ENCODE measurements at places on chromosomes 11 and 22.

DNA sequence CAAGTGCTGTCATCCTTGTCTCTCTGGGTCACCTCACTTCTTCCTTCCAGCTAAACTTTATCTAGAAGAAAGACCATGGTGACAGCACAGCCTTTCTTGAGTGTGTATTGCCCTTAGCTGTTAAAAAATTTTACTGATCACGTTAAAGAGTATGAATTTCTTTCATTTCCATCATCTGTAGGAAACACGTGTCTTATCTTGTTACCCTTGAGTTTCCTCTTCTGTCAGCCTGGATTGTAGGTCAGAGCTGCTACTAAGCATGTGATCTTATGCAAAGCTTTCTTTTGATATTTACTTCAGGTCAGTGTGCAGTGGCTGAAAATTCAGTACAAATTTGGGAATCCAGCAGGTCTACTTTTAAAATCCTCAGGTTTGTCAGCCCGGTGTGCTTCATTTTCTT is 512.2 kb upstream of the ARHGAP42 start:
- DNase-seq, result no peak

- DNase-seq, result no peak
Measured at GRCh38 chr11:108562746-108563581, 30.6 kb downstream of the EXPH5 start.

- DNase-seq, result peak; percentile 25
Measured at GRCh38 chr11:65047581-65048422, 6.8 kb downstream of the SAC3D1 start.

DNA sequence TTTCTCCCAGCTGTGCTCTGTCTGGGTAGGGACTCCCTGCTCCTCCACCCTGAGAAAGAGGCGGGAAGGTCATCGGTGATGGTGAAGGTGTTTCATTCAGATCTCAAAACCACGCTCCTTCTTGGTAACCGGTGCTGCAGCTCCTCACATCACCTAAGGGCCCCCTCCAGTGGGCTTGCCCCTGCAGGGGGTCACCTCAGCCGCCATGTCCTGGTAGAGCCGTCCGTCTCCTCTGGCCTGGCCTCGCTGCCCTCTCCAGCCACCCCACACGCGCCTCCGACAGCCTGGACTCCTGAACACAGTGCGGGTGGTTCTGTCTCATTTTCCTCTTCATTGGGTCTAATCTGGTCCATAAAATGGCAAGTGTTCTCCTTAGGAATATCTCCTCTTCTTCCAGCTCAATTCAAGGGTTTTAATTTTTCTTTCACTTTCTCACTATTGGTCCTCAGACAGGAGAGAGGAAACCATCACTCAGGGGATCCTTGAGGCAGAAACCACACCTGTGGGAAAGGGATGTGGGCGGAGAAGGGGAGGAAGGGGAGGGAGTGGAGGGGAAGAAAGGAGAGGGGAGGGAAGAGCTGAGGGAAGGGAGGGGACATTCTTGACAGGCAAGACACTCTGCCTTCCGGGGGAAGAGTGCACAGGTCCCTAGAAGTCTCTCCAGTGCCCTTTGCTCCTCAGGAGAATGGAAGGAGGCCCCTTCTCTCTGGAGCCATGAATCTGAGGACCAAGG is 1338.4 kb downstream of the TBC1D22A start:
- DNase-seq, result no peak

DNA sequence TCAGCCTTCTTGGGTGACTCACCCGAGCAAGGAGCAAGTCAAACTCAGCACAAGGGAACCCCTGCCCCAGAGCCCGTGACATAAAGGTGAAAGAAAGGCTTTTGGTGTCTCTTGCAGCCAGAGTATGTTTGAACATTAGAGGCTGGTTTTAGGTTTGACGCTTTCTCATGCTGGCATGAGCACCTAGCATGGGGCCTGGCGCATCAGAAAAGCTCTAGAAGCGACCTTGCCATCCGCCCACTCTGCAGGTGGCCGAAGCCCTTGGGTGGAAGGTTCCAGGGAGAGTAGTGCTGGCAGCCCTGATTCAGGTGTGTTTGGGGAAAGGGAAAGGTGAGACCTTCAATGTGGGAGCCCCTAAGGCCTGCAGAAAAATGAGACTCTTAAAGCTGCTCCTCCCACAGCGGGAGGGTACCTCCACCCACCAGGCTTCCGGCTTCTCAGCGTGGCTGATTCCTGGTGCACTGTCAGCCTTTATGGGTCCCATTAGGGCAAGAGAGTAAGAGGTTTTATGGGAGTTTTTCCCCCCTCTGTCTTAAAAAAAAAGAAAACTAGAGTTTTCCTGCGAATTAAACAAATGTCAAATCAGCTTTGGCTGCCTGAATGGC is 88.4 kb downstream of the GRIK4 start:
- no peak for DNase-seq

DNA sequence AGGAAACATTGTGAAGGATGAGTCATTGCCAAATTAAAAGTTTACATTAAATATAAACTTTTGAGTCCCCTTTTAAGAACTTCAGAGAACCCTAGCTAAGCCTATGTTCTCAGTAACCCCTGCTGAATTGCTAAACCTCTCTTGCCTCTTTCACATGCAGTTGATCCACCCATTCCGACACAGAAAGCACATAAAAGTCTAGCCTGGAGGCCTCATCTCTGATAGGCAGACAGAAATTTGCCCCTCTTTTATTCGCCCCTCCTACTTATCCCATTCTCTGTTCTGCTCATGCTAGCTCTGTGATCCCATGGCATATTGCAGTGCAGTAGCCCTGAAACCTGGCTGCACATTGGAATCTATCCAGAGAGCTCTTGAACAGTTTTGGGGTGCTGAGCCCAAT is 58.2 kb upstream of the PDE3B start:
- no peak for DNase-seq

GRCh38 chr11:134049303-134049702 is 19.6 kb upstream of the JAM3 start:
- no peak for DNase-seq

DNA sequence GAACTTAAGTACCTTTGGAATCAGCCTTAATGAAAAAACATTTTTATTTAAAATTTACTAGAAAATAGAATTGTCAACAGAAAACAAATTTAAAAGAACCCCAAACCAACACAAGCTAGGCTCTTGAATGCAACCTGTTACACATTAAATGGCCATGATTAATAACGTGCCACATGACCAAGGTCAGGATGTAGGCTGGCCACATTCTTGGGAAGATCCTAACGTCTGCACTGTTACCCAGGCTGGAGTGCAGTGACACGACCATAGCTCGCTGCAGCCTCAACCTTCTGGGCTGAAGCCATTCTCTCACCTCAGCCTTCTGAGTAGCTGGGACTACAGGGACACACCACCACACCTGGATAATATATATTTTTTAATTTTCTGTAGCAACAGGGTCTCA is 126.4 kb upstream of the APOA1 start:
- no peak for DNase-seq

DNA sequence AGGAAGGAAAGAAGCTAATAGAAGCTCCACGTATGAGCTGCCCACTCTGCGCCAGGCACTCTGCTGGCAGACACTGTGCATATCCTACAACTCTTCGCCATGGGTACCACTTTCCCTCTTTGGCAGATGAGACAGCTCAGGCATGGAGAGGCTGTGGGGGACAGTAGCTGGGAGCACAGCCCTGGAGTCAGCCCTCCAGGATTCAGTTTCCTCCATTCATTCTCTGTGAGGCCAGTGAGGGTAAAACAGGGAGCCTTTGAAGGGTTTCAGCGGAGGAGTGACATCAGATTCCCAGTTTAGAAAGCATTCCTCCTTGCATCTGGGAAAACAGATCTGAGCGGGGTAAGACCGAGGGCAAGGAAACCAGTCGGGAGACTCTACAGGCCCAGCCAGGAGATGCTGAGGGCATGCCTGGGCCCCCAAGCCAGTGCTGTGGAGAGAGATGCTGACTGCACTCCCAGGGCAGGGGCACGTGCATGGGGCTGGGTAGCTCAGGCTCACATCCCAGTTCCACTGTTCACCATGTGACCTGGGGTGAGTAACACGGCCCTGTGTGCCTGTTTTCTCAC is 58.3 kb upstream of the EMID1 start:
- DNase-seq, result no peak

GRCh38 chr11:78138694-78139421 is 568 bp downstream of the ALG8 start:
- DNase-seq, result peak; percentile 31

- no peak for DNase-seq
Measured at GRCh38 chr11:64990222-64990923, 6.4 kb downstream of the BATF2 start.

DNA sequence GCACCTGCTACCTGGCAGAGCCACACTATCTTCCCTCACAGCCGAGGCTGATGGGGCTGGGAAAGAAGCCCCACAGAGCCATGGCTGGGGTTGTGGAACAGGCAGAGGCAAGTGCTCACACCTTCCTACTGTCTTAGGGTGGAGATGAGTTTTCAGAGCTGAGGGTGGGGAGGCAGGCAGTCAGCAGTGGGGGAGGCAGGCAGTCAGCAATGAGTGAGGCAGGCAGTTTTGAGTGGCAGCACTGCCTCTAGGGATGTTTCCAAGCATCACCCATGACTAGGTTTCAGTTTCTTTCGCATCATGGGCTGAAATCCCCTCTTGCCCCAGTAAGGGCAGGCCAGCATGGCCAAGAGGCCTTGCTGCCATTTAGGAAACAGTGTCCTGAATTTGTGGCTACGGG is 41.6 kb upstream of the NTM start:
- DNase-seq, result no peak

GRCh38 chr11:126173257-126173656 is 38.2 kb downstream of the RPUSD4 start:
- DNase-seq, result no peak

GRCh38 chr11:61756452-61757212 is 4.2 kb downstream of the MYRF start:
- DNase-seq, result peak; percentile 21

GRCh38 chr11:131546218-131546895 is 175.9 kb downstream of the NTM start:
- DNase-seq, result no peak

GRCh38 chr11:47248304-47248663 is 330 bp downstream of the ACP2 start:
- no peak for DNase-seq

- DNase-seq, result no peak
Measured at GRCh38 chr11:78426845-78427244, 9.2 kb upstream of the GAB2 start.

DNA sequence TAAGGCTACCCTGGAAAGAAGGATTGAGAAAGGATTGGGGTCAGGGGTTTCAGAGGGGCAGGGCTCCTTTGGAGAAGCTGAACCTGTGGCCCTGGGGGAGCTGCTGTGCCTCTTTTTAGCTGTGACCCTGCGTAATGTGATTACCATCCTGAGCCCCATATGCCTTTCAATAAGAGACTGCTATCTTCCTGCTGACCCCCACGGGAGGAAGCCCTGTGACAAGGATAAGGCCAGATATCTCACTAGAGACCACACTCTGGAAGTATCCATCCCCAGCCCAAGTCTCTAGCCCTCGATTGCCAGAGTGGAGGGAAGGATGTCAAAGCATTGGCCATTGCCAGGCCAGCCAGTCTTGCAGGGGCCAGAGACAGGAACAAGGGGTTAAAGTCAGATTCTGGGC is 4.8 kb upstream of the SLC39A13 start:
- DNase-seq, result no peak

DNA sequence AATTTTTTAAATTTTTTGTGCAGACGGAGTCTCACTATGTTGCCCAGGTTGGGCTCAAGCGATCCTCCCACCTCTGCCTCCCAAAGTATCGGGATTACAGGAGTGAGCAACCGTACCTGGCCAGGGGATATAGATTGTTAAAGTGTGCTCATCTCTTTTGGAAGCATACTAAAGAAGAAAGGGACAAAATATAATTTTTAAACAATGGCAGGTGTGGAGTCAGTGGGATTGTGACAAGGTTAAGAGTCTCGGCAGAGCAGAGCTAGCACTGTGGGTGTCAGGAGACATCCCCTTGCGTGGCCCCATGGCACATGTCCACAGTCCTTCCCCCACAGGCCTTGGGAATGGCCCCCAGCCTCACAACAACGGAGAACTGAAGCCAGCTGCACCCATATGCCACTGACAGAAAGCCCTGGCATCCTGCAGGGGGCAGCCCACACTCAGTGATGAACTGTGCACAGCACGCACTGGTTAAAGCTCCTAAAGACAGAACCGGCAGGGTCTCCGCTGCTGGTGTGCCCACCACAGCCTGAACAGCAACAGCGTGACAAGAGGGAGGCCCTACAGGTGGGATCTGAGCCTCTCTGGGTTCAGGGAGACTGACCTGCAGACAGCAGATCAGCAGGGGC is 29.9 kb downstream of the SERPIND1 start:
- peak; percentile 12 for DNase-seq

- no peak for DNase-seq
Measured at GRCh38 chr11:125082611-125083311, 19.7 kb downstream of the SLC37A2 start.

GRCh38 chr22:49767355-49768062 is 60.2 kb downstream of the BRD1 start:
- DNase-seq, result peak; percentile 68

DNA sequence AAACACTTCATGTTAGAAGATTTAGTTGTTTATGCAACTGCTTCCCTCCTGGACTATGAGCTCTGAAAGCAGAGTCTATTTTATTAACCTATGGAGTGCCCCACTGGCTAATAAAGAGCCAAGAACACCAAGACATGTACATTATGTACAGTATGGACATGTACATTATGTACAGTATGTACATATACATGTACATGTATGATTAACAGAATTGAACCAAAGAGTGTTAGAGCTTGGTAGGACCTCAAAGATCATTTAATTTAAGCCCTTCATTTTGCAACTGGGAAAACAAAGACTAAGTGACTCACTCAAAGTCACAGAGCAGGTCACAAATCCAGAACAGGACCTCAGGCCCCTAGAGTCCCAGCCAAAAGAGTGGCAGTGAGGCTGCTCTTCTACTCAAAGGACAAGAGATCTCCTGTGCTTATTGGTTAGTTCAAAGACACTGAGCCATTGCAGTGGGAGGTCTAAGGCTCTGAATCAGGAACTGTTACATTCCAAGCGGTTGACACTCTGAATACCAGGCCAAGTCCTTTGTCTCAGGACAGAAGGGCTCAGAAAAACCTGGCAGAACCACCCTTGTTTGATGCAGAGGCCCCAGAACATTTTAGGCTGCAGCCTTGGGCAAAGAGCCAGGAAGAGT is 103.8 kb downstream of the FAM168A start:
- no peak for DNase-seq

DNA sequence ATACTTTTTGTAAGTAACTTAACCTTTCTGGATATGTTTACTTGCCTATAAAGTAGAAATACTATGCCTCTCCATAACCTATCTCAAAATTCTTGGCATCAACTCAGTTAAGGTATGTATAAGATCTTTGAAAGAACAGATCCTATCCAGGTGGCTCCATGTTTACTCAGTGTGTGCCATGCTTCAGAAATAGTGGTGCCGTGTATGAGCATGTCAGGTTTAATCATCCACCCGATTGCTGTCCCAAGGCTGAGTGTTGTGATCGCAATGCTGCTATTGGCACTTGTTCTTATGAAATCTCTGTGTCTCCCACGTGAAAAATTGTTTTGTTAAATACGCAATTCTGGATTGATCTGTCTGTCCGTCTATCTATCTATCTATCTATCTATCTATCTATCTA is 85.9 kb upstream of the SNX19 start:
- DNase-seq, result no peak

DNA sequence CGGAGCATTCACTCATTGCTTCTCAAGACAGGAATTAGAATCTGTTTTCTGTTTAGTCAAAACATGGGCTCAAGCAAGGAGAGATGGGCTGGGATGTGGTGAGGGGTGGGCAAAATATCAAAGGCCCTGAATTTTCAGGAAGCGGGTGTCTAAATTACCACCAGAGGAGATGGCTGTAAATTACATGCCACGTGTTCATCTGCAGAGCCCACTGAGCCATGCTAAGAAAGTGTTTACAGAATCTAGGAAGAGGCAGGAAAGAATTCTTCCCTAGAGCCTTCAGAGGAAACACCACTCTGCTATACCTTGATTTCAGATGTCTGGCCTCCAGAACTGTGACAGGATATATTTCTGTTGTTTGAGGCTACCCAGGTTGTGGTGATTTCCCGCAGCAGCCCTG is 46.1 kb downstream of the CLMP start:
- no peak for DNase-seq
